ENCODE measurements at places on chromosomes 1 and 21. TPM values are rescaled to one million over a fixed set of nuclear protein-coding genes. Genes with fewer than 3 reads are reported as not detected.

DNA sequence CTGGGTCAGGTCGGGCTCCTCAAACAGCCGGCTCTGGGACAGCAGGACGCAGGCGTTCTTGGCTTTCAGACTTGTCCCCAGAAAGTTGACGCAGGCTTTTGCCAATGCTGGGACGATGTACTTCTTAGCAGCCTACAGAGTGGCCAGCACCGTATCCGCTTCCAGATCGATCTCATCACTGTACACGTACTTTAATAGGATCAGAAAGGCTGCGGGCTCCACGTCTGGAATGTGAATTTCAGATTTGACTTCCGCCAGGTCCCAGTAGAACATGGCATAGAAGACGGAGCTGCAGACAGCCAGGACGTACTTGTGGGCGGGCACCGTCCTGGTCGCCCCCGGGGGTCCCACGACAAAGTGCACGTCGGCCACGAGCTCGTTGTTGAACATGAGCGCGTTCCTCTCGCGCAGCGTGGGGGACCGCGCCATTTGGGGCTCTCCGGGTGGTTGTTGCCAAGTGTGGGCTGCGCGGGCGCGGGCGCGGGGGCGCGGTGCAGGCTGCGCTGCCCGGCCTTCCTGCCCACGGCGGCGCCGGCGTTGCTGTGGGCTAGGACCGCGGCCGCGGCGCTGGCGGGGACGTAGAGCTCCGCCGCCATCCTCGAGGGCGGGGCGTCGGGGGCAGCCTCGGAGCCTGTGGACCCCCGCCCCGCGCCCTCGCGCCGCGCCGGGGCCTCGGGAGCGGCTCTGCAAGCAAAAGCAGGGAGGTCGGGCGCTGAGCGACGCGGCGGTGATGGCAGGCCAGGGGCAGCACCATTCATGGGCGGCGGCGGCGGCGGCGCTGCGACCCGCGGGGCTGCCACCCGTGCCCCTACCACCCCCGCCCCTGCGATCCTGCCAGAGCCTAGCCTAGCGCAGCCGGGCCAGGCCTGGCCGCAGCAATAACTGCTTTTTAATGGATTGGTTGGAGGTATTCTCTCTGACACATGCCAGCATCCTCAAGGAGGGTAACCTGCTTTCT lies 10.6 kb downstream of the CNR2 start:
- no peak for DNase-seq

GRCh38 chr1:116769994-116770393 lies 15.8 kb downstream of the CD2 start:
- DNase-seq: no peak

DNA sequence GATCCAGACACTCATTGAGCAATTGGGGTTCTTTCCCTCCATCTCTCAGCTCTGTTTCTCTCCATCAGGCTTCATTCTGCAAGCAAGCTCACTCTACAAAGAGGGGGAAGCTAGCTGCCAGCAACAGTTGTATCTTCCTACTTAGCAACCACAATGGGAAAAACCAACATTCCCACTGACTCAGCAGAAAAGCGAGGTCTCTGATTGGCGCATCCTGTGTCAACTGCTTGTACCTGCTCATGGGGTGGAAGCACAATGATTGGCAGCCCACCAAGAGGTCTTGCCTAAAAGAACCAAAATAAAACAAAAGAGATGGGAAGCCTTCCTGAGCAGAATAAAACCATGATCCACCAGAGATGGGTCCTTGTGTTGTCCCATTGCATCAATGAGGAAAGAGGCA lies 4.0 kb upstream of the CDA start:
- no peak for DNase-seq

The SEMA4A gene
- total RNA-seq: 196 TPM

DNA sequence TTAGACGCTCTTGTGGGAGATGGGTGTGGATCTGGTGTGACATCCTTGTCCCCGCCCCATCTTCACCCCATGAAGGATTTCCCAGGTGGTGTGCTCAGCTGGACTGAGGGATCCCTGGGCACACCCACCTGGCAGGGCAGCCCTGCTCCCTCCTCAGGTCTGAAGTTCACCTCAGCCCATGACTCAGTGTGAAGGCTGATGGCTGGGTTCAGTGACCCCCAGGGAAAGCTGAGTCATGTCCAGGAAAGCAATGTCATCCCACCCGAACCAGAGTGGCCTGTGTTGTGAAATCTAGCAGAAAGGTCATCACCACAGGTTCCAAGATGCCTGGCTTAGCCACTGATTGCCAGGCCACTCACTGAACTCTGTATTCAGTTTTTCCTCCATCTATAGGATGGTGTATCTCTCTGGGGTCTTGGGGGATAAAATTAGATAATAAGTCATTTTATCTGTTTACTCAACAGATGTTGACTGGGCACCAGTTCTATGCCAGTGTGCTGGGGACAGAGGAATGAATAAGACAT lies 97.7 kb upstream of the JUN start:
- no peak for DNase-seq

GRCh38 chr21:31897311-31897710 lies 24.5 kb downstream of the HUNK start:
- DNase-seq: no peak

- no peak for DNase-seq
Measured at GRCh38 chr1:233599542-233600073, 14.3 kb upstream of the KCNK1 start.

The IL23R gene
- total RNA-seq: 0.13 TPM
